ENCODE measurements at places on chromosomes 7 and 10.

- DNase-seq, result peak; percentile 91
Measured at GRCh38 chr10:3054183-3054850, 13.0 kb upstream of the PFKP start.

DNA sequence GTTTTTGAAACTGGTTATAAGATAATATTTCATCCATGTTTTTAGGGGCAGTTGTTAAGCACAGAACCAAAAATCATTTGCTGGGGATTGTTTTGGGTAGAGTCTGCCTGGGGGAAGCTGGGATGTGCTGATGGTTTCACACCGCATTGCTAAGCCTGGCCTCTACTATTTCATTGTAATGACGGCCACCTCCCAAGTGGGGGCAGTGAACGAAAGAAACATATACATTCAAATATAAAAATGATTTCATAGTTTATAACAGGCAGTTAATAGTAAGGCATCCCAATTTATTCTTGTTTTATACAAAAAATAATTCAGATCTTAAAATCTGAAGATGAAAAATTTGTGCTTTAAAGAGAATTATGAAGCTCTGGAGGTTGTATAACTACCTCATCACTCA, 750.8 kb downstream of the REEP3 start:
- DNase-seq, result no peak

GRCh38 chr10:38038107-38038931, 27.8 kb downstream of the ZNF33A start:
- no peak for DNase-seq

GRCh38 chr10:11525503-11525902, 85.9 kb downstream of the USP6NL start:
- no peak for DNase-seq

DNA sequence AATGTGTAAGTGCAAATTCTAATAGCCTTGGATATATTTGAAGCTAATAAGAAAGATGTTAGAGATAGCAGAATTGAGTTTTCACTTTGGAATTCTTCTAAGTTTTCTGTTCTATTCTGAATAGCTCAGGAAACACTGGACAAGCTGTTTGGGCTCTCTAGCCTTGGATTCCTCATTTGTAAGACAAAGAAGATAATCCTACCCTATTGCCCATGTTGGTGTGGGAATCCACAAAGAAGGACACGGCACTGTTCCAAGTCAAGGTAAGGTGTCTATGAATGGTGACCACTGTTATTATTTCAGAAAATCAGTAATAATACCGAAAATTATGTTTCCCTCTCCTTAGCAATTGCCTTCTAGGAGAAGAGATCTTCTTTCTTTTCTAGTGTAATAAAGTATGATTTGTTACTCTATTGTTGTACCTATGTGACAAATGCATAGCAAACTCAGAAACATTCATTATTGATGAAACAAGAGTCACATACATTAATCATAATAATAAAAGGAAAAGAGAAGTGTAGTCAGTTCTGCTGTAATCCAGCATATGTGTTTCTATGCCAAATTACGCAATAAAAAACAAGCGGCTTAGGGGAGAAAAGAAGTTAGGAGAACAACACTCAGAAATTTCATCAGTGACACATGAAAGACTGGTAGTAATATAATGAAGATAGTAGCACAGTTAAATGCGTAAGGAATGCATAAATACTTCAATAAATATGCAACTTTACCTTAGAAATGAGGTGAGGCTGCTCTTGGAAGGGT, 1012.3 kb upstream of the PHF14 start:
- DNase-seq, result no peak

GRCh38 chr7:113321201-113321600, 202.8 kb upstream of the SMIM30 start:
- DNase-seq, result no peak

DNA sequence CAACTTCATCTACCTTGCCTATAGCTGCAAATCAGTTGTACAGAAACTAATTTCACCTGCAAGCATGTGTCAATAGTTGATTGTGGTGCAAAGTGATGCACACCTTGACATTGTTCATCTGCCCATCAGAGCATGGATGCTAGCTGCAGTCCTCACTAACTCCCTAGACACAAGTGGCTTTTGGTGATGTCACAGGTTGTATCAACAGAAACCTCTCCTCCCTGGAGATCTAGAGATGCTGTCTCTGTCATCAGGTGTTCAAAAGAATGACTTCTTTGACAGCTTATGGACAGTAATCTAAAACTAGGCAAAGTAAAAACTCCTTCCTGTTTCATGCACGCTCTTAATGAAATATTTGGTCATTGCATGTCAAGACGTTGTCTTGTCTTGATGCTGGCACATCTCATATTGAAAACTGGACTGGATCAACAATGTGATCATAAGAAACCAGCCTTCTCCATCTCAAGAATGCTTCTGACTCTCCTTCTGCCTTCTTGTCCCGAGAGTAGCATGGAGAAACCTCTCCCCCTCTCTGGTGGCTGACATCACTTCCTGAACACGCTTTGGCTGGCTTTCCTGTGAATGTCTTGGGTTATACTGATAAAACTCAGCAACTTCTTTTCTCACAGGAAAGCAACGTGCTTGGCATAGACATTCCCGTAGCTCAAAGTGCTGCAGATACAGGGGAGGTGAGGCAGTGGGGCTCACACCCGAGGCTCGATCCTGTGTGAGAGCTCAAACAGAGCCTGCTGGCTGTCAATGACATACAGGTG, 176.2 kb upstream of the CDCA7L start:
- no peak for DNase-seq

GRCh38 chr7:100875356-100875751, 451 bp downstream of the SRRT start:
- peak; percentile 56 for DNase-seq

DNA sequence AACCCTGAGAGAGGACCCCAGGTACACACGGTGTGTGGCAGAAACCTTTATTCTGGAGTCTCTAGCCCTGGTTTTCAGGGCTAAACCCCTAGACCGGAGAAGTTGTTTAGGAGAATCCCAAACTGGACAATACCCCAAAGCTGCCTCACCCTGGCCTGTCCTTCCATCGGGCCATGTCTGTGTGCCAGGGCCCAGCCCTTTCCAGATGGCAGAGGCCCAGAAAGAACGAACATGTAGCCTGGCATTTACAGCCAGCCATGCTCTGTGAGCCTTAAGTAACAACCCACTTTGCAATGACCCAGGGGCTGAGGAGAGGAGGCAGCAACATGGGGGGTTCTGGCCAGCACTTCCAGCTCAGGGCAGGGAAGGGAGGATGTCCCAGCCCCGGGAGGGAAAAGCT, 142.1 kb downstream of the NEURL1 start:
- DNase-seq, result no peak

DNA sequence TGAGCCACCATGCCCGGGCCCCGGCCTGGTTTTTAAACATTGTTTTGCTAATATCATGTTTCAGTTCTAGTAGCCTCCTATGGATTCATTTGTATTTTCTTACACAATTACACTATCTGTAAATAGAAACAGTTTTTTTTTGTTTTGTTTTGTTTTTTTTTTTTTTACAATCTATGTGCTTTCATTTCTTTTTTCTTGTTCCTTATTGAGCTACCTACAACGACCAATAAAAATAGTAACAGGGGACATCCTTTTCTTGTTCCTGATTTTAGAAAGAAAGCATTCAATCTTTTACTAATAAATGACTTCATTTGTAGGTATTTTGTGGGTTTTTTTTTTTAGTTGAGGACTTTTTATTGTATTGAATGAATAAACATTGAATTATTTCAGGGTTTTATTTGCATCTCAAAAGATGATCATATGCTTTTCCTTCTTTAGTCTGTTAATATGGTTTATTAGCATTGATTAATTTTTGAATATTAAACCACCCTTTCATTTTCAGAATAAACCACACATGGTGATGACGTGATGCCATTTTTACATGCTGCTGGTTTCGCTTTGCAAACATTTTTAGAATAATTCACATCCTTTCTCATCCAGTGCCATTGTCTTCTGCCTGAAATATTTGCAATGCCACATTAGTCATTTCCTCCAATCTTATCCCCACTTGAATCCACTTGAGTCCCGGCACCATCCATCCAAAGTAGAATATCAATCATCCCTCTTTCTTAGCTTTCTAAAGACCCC, 18.1 kb upstream of the AKR1E2 start:
- no peak for DNase-seq

- peak; percentile 81 for DNase-seq
Measured at GRCh38 chr10:49601857-49602256, 8.3 kb upstream of the SLC18A3 start.

Measured in islet precursor cell (in vitro differentiated cells).